ENCODE measurements at places on chromosomes 3 and 15.

GRCh38 chr3:66761093-66761780 is 236.9 kb upstream of the KBTBD8 start:
- no peak for DNase-seq

DNA sequence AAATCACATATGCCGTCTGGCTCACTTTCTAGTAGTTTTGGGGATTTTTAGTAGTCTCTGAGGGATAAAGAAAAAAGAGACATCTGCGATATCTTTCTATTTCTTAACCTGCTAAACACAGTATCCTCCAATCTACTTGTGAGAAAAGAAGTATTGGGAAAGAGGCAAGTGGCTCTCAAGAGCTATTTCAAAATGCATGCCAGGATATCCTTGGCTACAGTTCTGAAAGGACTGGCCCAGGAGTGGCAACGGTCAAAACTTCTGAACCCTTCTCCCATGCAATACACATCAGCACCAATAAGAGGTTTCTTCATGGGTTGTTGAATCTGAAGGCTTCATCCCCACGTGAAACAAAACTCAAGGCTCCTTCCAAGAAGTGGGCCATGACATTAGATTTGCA is 204.0 kb upstream of the WNT5A start:
- DNase-seq, result no peak

- DNase-seq, result peak; percentile 71
These were observed 26.4 kb downstream of the ASB7 start for GRCh38 chr15:100628746-100629145.

- peak; percentile 49 for DNase-seq
These were observed 2.3 kb upstream of the TMEM266 start for GRCh38 chr15:76057332-76058000.

DNA sequence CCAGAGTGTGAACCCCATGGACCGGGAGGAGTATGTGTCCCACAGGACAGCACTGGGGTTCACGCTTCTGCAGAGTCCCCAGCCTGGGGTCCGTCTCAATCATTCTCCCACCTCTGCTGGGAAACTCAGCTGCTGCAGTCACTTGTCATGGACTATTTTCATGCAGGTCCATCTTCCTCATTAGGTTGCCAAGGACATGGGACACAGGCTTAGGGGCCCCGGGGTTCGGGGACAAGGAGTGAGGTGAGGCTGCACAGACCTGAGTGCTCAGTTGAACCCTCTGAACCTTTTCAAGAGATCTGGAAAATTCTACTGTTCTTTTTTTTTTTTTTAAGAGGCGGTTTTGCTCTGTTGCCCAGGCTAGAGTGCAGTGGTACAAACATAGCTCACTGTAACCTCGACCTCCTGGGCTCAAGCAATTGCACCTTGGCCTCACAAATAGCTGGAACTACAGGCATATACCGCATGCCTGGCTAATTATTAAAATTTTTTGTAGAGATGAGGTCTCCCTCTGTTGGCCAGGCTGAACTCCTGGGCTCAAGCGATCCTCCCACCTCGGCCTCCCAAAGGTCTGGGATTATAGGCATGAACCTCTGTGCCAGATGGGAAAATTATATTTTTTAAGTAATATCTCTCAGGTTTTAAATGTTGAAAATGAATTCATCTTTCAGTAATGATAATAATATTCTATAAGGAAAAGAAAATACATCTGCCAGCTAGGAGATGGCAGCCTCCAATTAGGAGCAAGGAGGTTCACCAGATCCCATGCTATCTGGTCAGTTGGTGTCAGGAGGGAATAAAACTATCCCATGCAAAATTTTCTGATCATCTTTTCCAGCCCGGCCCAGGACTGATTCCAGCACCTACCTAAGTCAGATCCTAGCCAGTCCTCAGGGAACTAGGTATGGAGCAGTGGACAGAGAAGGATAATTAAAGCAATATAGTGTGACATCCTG is 45.2 kb downstream of the RPN1 start:
- no peak for DNase-seq

DNA sequence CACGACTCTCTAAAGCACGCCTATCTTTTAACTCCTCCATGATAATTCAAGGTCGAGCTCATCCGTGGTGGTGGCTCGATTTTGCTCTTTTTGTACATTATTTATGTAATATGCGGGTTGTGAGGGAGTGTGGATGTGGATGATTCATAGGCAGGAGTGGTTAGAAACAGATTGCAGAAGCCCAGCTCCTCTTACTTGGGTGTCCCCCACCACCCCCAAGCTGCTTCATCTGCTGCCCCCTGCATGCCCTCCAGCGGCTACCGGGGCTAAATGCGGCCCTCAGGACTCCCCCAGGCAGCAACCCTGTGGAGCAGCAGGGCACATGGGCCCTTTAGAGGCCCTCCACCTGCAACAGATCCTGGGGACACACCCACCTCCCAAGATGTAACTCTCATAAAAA is 111.5 kb upstream of the SELENOK start:
- no peak for DNase-seq

- peak; percentile 86 for DNase-seq
These were observed 54.5 kb downstream of the CPN2 start for GRCh38 chr3:194296454-194297263.

GRCh38 chr3:198070871-198071270 is 110.9 kb downstream of the LMLN start:
- no peak for DNase-seq

DNA sequence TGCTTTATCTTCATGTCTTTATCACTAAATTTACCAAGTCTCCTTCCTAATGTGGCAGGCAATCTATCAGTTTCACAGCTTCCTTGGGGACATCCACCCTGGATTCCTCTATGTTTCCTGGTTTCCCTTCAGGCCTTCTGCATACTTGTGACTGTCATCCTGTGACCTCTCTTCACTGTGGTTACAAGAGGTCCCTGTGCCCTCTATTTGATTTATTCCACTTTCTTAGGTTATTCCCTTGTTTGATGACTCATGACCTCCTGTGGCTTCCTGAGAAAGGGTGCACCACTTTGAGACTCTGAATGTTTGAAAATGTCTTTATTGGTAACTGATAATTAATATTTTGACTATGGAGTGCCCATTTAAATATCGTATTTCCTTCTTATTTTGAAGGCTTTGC is 60.5 kb upstream of the KY start:
- DNase-seq, result no peak

GRCh38 chr15:39025321-39025720 is 460.7 kb upstream of the RASGRP1 start:
- peak; percentile 23 for DNase-seq

GRCh38 chr3:107950417-107950816 is 140.4 kb downstream of the CD47 start:
- DNase-seq, result no peak

DNA sequence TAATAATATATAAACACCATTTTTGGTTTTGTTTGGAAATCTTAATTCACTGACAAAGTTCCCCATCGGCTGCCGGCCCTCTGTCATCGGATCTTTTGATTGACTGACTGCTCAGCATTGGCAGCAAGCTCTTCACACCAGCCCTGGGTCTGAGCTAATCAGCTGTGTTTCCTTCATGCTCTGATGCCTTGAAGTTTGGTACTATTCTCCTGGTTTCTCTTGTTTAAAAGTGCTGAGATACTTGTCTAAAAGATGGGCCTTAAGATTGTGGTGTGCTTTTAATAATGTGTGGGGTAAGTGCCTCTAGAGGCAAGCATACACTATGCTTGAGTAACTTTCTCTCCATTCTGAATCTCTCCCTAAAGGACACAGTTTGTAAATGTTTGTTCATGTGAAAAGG is 415.5 kb upstream of the TPRG1 start:
- DNase-seq, result no peak

DNA sequence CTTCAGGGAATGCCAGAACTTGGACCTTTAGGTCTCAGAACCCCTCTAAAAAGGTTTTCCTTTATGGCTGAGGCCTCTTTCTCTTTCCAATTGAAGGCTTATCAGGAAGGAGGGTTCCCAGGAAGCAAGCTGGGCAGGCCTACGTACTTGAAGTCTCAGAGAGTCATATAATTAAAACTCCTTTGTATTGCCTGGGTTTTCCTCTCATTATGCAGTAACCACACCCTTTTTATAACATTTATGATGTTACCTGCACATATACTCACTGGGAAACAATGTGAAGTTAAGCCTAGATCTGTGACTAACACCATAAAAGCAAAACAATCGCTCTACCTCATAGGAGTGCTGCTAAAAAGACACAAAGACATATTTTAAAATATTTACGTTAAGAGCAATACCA is 27.3 kb downstream of the SERP1 start:
- DNase-seq, result no peak

GRCh38 chr3:119140466-119140865 is 5.5 kb upstream of the TEX55 start:
- peak; percentile 17 for DNase-seq

DNA sequence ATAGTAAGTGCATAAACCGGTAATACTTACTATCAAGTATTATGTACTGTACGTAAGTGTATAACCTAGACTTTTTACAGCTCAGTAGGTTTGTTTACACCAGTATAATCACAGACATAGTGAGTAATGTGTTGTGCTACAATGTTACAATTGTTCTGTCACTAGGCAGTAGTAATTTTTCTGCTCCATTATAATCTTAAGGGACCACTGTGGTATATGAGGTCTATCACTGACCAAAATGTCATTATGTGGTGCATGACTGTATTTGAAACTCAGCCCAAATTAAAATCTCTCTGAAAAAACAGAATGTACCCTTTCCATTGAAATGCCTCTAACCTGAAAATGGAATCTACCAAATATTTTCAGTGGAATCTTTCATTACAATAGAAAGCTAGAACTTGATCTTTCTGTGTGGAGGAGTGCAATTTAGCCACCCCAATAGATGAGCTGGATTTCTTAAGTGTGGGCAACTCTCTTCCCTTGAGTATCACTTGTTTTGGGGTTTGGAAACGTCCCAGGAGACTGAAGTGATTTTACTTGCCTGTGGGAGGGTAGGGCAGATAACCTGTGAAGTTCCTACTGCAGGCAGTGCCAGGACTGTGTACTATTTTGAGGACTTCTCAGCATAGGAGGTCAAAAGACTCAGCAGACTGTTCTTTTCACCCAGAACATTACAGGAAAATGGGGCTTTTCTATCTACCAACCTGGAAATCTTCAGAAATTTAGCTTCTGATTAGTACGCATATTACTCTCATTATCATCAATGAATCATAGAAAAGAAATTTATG is 50.9 kb downstream of the FAM98B start:
- no peak for DNase-seq

Data from fibroblast of villous mesenchyme (primary cell).